ENCODE measurements at places on chromosomes 16 and 17. TPM values are rescaled to one million over a fixed set of nuclear protein-coding genes. Genes with fewer than 3 reads are reported as not detected.

- DNase-seq = no peak
These were observed 22.4 kb upstream of the LGALS9 start for GRCh38 chr17:27608328-27609230.

- DNase-seq = no peak
These were observed 2.2 kb downstream of the HOXB13 start for GRCh38 chr17:48726114-48726915.

GRCh38 chr17:74770498-74771318 lies 5.4 kb downstream of the NAT9 start:
- DNase-seq = no peak

DNA sequence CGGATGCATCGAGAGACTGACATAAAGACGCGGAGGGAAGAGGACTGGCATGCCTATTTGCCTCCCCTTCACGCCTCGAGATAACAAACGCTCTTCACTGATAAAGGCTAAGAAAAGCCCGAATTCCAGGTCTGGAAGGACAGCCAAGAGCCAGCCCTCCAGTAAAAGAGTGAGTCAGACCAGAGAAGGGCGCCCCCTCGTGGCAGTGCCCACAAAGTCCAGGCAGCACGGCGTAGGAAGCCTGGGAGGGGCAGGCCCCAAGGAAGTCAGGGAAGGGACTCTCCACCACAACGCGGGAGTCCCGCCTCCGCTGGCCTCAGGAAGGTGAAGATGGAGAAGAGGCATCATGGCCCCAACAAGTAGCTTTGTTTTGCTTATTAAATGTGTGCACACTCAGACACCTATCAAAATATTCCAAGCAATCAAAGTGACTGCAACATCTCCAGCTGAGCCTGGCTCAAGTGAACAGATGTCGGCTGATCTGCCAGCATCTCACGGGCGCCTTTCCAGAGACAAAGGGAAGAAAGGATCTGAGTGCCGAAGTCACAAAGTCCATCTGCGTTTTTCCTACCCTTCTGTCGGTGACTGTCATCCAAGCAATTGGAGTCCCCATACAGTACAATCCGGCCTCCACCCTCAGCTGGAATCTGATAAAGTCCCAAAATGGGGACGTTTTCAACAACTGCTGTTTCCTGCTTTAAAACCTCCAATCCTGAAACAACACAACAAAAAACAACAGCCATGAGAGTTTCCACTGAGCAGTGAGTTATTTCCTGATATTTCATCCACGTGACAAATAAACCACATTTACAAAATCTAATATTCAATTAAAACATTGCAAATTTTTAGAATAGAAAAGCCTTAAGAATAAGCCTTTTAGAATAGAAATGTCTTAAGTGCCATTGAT lies 20.4 kb upstream of the SLC38A8 start:
- peak; percentile 29 for DNase-seq

KCNJ16 gene
- 180 TPM for polyA plus RNA-seq

DNA sequence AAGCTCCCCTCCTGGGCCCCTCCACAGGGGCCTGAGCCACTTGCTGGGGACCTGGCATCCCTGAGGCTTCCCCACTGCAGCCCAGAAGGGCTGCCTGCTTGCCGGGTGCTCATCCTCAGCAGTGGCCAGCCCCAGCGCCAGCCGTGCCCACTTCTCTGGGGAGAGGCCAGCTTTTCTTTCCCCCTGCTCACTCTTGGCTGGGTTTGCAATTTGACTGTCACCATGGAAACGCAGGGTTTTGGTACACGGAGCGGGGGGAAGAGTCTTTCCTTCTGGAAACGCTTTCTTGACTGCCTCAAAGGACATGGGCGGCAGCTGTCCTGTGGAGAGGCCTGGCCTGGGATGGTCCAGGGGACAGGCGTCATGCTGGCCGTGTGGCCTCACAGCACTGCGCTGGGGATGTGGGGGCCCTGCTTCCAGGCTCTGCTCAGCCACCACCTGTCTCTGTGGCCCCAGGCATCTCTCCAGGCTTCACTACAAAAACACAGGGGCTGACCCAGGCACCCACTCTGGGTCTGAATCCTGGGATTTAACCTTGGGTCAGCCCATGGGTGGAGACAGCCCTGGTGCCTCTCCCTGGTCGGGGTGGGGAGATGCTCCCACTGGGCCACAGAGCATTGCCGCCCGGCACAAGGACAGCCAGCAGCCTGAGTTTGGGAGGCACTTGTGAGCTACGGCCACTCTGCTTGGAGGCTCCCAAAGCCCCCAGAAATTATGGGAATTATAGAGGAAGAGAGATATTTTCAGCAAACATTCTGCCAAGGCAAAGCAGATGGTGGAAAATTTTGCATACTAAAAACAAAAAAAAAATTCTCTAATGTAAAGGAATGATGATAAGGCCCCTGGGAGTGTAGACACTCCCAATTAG lies 45.9 kb upstream of the DOC2B start:
- DNase-seq = no peak

- no peak for DNase-seq
These were observed 53.1 kb upstream of the ATP2A3 start for GRCh38 chr17:4017377-4017776.

GRCh38 chr17:74814453-74814852 lies 38.3 kb upstream of the NAT9 start:
- no peak for DNase-seq

ABCA9 gene
- 3.1 TPM for polyA plus RNA-seq

SBK1 gene
- 16.4 TPM for polyA plus RNA-seq

DNA sequence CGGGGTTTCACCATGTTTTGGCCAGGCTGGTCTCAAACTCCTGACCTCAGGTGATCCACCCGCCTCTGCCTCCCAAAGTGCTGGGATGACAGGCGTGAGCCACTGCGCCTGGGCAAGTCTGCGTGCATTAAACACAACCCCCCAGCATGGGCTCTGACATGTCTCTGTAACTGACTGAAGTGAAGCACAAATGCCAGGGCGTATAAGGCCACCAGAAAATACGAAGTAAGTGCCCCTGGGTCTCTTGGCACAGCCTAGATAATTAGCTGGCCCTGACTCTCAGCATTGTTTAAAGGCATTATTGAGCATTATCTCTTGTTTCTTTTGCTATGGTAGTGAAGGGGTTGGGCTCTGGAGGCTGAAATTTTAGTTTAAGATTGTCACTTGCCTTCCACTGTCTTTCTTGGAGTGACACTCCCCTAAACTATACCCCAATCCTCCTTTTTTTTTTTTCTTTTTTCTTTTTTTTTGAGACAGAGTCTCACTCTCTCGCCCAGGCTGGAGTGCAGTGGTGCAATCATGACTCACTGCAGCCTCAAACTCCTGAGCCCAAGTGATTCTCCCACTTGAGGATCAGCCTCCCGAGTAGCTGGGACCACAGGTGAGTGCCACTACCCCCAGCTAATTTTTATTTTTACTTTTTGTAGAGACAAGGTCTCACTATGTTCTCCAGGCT lies 8.2 kb upstream of the SEC14L1 start:
- no peak for DNase-seq

DNA sequence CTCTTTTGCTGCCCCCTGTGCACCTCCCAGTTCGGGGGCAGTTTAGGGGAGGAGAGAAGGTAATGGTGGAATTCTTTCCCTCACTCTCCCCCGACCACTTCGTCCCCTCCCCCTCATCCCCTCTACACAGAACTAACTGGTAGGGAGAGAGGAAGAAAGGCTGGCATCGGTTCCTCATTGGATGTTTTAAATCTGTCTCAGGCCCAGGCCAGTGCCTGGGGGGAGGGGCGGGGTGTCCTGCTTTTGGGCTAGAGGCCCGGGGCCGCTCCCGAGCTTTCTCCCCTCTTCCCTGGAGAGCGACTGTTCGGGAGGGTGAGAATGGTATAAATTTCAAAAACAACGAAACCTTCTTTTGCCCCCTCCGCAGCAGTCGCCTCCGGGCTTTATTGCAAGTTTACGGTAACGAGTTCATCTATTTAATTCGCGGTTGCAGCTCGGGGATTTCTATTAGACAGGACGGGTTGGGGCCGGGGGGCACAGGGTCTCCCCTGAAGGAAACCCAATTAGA lies at the start of gene PRAC2:
Gene PRAC2 (plus strand): TSS at position 271 of the 508 bp plus-strand sequence. CDS start 1,226 bp downstream, outside the sequence.
- DNase-seq = no peak

GRCh38 chr17:71339206-71339605 lies 781.6 kb upstream of the SOX9 start:
- no peak for DNase-seq

DNA sequence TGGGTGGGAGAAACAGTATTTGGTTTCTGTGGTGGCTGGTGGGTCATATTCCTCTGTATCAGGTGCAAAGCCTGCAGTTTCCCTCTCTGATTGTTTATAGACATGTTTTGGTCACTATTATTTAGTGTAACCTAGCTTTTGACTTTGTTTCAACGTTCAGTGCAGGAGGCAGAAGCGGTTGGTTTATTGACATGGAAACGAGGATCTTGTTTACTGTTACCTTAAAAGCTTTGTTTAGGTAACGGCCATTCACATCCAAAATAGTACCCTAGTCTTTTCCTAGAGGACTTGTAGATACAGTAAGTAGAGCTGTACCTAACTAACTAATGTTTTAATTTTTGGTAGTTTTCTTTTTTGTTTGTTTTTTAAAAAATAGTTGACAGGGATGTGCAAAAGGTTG lies 3.5 kb downstream of the MSI2 start:
- DNase-seq = no peak

DNA sequence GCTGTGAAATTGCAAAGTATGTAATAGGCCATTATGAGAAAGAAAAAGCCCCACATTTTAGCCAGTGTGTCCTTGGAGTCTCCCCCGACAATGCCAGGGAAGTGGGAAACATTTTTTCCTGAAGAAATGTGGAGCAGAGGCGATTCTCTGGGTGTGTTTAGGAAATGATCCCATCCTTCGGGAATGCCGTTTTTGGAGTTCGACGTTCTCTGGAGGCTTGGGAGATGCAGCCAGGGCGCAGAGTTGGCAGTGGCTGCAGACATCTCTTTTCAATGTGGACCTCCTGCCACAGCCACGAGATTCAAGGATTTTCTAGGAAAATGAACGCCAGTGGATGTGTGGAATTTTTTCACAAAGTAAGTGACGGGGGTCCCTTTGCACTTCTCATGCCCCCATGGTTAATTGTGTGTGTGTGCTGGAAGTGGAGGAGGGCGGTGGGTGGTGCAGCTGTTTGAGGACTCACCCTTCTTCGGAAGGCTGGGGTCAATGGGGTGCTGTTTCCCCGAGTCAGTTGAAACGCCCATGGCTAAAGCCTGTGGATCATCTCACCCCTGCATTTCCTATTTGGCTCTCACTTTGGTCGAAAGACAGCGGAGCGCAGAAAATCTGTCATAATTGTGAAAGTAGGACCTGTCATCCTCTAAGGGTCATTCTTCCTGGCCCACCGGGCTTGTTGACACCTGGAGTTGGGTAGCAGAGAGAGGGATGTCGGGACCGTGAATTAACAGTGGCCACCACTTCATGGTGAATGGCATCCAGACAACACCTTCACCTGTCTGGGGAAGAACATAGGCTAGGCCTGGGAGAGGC lies 73.2 kb downstream of the CMIP start:
- DNase-seq = no peak

DNA sequence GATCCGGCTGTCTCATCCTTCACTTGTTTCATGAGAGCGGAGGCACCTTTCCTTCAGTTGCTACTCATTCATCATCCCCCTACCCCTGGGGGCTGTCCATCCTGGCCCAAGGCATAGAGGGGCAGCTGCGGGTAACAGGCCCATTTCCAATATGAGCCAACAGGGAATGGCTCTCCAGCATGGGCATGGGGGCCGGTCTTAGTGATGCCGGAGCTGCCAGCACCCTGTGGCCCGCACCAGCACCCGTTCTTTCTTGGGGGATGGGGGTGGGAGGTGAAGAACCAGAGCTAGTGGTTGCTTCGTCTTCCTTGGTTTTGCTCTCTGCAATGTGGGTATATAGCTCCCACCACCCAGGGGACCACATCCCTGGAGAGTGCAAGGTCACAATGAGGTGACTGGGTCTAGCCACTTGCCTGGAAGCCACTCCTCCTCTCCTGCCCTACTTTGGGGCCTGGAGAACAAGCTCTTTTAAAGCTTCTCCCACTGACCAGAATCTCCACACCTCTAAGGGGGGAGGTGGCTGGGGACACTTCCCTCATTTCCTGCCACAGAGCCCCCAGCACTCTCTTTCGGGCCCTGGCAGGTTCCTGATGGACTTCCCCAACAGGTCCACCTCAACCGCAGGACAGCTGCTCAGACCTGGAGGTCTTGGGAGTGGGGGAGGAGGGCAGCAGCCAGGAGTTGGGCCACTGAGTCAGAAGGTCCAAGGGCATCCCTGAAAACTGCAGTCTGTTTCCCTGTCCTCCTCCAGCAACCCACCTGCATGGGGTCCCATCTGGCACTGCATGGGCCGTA lies 11.9 kb upstream of the TBX2 start:
- DNase-seq = no peak

PLA2G10 gene
- polyA plus RNA-seq = 0.14 TPM

GRCh38 chr16:53962041-53962440 lies 258.1 kb downstream of the FTO start:
- no peak for DNase-seq

All from left renal pelvis (tissue), 4 donors.